ENCODE measurements at places on chromosomes 11 and 22.

DNA sequence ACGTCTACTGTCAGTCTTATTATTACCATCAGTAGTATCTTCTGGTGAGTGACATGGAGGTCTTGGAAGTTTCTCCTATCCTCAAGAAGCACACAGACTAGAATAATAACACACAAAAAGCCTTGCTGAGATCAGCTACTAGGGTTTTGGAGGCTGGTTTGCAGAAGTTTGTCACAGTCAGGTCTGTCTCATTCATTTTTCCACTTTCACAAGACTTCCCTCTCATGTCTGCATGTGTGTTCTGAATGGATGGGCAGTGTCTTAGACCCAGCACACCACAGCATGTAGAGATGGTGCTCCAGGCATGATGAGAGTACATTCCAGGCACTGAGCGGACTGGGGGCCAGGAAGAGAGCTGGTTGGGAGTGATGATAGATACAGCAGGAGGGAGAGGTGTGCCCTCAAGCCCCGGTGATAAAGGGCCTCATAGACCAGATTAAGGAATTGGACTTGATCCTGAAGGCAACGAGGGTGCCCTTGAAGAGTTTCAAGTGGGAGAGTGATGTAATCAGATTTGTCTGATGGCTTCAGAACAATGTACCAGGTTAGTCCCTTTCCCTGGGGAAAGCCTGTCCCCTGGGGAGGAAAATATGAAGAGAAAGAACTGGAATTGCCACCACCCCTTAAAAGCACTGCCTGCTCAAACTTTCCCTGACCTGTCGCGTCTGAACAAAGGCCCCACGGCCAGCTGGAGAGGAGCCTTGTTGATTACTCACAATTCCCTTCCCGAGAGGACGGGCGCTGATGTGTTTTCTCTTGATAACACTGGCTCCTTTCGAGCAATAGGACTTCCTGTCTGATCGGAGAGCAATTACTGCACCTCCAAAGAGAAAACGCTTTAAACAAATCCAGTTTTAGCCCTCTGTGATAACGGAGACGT, 45.1 kb upstream of the LMO2 start:
- no peak for DNase-seq

GRCh38 chr11:1500466-1501420, 14.2 kb upstream of the MOB2 start:
- DNase-seq = no peak

DNA sequence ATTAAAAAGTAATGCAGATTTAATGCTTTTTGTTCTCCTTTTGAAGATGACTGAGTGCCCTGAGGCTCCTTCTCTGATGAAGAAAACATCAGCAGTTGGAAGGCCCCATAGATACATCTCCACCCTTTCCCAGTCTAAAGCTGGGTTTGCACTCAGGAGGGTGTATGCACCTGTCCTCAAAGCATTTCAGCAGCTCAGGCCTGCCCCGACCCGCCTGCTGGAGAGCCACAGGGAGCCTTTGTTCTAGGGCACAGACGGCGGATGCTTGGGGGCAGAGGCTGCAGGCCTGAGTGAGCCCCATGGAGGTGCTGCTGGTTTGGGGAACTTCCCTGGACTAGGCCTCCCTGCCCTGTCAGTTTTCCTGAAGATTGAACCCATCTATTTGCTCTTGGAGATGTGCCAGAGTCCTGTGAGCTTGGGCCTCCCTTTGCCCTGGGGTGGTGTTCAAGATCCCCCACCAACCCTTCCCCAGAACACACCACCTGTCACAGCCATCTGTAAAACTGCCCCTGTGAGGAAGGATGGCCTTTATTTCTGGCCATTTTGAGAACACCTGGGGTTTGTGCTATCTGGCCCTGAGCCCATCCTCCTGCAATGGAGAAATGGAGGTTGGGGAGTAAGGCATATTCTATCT, 160.0 kb downstream of the NAV2 start:
- DNase-seq = no peak

DNA sequence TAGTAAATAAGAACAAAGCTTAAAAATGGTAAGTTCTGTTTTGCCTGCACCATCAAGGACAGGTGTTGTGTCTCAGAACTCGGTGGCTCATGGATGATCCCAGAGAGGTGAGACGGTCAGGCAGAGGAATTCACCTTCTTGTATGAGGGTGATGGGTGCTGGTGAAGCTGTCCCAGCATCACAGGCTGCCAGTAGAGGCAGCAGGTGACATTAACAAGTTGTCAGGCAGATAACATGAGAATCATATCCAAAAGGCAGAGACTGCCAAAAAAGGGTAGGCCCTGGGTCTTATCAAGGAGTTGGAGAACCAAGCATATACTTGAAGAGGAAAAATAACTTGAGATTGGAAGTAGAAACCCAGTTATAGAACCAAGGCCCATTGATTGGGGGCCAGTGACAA, 437.8 kb downstream of the DYNC2H1 start:
- no peak for DNase-seq

GRCh38 chr11:76636826-76637460, 33.6 kb downstream of the LRRC32 start:
- no peak for DNase-seq

- no peak for DNase-seq
Observed at GRCh38 chr22:50072714-50073538, 12.3 kb downstream of the MLC1 start.

GRCh38 chr11:96783311-96783710, 393.5 kb downstream of the JRKL start:
- no peak for DNase-seq

DNA sequence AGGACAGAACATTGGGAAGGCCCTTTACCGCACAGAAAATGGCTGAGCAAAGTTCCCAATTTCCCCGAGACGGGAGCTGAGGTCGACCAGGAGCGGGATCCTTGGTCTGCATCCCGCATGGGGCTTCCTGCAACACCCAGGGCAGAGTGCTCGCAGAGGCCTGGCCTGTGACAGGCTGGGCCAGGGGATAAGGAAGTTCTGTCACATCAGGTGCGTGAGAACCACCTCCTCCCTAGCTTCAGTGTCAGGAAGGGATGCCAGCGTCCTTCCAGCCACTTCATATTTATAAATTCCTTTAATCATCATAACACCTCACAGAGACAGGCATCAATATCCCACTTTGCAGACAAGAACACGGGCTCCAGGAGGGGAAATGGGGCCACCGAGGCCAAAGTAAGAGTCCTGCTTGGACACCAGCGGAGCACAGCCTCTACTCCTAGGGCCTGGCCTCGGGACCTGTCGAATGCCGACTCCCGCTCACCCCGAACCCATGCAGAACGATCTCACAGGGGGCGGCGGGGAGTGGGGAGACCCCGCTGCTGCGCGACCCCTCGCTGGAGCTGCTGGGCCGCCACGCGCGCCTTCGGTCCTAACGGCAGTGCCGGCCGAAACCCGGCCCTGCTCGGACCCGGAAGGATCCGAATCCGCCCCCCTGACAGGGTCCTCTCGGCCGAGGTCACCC, 532 bp downstream of the BET1L start:
- DNase-seq = no peak

DNA sequence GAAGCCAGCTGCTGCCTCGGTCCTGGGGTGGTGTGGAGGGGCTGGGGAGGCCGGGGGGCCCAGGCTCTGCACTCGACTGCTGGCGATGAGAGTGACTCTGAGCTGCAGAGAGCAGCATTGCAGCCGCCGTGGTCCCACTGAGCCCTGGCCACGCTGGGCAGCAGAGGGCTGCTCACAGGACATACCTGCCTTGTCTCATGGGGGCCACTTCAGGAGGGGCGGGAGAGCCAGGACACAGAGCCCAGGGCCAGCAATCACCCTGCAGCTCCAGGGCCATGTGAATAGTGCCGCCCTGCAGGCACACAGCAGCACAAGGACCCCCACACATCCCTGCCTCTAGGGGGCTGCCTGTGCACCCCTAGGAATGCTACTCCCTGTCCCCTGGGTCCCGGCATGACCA, 147.0 kb downstream of the CRYBB2 start:
- no peak for DNase-seq

DNA sequence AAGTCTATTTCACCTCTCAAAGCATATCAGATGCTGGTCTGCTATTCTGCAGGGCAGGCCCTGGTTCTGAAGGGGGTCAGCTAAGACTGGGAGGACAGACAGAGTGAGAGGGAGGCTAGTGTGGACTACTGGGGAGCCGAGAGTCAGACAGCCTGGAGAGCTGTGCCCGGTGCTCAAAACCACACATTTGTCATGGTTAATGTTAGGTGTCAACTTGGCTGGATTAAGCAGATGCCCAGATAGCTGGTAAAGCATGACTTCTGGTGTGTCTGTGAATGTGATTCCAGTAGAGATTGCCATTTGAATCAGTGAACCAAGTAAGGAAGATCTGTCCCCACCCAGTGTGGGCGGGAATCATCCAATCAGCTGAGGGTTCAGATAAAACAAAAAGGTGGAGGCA, 102.6 kb downstream of the SNX19 start:
- DNase-seq = no peak

- peak; percentile 49 for DNase-seq
Observed at GRCh38 chr22:20550851-20551744, 43.7 kb downstream of the MED15 start.

GRCh38 chr11:21814169-21814568, 378.7 kb upstream of the ANO5 start:
- no peak for DNase-seq

DNA sequence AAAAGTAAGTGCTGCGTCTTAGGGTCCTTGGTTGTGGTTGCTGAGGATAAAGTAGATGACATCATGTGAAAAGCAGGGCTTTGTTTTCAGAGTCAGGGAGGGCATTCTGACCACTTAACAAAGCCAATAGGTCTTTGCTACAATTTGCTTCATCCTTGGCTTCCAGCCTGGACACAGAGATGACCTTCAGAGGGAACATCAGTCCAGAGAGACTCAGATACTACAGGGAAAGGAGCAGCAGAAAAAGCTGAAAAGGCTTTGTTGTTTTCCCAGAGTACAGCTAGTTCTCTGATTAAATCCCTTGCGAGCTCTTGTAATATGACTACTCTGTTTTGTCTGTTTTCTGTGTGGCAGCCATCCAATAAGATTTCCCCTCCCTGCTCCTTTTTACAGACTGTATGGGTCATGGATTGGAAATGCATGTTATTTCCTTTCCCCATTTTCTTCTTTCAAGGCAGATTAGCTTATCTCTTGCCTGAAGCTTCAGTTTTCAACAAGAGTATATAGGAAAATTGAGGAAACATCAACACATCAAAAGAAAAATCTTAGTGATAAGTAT, 31.9 kb downstream of the ATG13 start:
- no peak for DNase-seq

DNA sequence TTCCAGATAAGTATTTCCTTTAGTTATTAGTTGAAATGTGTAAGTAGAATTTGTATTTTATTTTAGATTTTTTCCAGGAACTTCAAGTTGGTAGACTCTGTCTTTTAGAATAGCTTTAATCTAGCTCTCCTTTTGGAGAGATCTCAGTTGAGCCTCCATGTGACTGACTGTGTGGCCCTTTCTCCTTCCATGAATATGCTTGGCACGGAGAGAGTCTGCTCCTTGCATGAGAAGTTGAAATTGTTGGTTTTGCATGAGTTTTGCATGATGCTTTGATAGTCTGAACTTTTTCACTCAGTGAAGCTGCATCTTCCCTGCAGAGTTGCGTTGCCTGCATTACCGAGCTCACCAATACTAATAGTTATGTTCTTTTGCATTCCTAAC, 32.8 kb upstream of the CTTN start:
- no peak for DNase-seq

GRCh38 chr11:61918938-61919704, 1.8 kb upstream of the RAB3IL1 start:
- DNase-seq = no peak

GRCh38 chr11:57134284-57134683, 47.5 kb upstream of the LRRC55 start:
- DNase-seq = no peak

DNA sequence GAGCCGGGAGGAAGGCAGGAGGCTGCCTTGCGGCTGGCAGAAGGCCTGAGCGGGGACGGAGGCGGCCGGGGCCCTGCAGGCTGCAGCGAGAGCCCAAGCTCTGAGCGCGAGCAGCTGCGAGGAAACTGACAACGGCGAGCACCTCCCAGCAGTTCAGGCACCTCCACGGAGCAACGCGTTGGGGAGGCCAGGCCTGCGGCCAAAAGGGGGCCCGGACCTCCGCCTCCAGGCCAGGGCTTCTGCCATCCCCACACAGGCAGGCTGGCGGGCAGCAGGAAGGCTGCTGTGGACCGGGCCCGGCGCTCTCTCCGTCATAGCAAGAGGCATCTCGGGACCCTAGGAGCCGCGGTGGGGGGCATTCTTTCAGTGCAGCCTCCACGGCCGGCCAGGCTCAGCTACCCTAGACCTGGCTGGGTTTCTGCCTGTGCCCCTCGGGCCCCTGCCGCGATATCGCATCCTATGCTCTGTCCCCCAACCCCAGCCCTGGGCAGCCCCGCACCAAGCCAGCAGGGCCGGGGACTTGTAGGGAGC, 22.9 kb upstream of the SLC22A12 start:
- DNase-seq = no peak

DNA sequence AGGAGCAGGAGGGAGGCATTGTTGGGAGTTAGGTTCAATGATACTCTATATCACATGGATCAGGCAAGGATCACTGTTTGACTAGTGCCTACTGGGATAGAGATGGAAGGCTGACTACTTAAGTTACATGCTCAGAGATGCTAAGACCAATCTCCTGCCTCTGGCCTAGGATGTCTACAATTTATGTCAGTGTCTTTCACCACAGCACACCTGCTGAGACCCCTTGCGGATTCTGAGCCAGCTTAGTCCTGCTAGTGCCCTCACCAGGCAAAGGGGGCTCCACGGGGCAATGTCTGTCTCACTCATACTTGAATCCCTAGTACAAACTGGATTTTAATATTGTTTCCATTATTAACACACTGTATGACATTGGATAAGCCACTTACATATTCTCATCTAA, 732.5 kb downstream of the DLG2 start:
- DNase-seq = no peak

DNA sequence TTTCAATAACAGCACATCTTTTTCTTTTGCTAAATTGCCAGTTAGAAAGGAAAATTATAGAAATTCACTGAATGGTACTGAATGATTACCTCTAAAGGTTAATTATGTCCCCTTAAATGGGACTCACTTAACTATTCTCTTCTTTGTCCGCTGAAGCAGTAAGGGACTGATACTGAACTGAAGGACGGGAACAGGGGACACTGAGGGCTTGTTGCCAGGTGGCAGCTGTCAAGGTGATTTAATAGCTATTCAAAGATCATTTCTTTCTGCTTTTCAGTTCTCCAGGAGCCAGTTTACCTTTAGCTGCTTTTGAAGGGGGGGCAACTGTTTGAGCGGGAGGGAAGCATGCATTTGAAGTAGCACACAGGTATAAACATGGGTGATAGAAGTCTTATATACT, 325.4 kb upstream of the CCDC90B start:
- no peak for DNase-seq

All from stimulated activated CD4-positive, alpha-beta T cell treated with anti-CD3 and anti-CD28 coated beads, Interleukin-12 subunit alpha, Interleukin-12 subunit beta, amount 100 ng/mL, for 4 hours (primary cell).